ENCODE measurements at places on chromosomes 4 and X.

DNA sequence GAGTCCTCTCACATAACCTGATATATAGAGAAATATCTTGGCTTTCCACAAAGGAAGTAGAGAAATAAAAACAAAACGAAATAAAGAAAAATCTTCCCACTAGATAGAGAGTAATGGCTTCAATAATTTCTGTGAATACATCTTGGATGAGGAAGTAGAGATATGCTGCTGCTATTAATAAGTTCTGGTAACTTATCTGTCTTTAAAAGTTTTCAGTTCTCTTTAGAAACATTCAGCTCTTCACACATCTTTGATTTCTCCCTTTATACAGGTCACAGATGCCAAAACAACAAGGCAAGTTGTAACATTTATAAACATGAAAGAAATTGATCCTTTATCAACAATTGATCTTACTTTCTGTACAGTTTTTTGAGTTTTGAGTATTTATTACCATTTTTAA lies 615.8 kb downstream of the TRAM1L1 start:
- no peak for DNase-seq

- no peak for DNase-seq
These were observed 474.1 kb downstream of the PDGFC start for GRCh38 chr4:156497486-156497885.

GRCh38 chr4:97868097-97868496 lies 275.2 kb downstream of the STPG2 start:
- DNase-seq, result no peak

GRCh38 chr4:186725469-186726425 lies 2.1 kb upstream of the FAT1 start:
- no peak for DNase-seq

GRCh38 chr4:153616006-153616555 lies 68.0 kb upstream of the TLR2 start:
- DNase-seq, result no peak

- no peak for DNase-seq
These were observed 19.8 kb upstream of the SGMS2 start for GRCh38 chr4:107804956-107805355.

GRCh38 chrX:13346646-13347045 lies 26.8 kb upstream of the ATXN3L start:
- no peak for DNase-seq

- DNase-seq, result no peak
These were observed 27.5 kb upstream of the ESX1 start for GRCh38 chrX:104282166-104282725.

- DNase-seq, result no peak
These were observed 3.3 kb downstream of the RNF4 start for GRCh38 chr4:2472187-2472586.

DNA sequence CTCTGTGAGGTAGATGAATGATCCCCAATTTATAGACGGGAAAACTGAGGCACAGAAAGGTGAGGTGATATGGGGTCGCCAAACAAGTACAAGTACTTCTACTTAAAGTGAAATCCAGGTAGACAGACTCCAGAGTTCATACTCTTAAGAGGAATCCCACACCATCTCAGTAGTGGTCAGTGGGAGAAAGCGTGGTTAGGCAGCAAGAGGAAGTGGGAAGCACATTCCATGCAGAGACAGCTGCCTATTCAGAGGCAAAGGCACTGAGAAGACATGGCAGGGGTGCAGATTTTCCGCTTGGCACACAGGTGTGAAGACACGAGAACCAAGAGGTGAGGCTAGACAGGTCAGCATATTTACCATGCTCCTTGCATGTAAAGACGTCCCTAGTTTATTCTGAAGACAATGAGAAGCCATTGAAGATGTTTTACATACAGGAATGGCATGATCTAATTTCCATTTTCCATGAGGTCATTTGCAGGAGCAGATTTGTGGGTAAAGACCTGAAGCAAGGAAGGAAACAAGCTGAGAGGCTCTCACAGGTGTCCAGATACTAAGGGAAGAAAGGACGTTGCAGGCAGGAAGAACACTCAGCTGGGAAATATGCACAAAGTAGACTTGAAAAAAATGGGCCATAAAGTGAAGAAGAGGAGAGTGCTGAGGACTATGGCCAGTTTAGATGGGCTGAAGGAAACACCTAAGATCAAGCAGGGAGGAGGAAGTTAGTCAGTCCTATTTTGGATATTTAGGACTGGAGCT lies 17.3 kb upstream of the CLNK start:
- no peak for DNase-seq

DNA sequence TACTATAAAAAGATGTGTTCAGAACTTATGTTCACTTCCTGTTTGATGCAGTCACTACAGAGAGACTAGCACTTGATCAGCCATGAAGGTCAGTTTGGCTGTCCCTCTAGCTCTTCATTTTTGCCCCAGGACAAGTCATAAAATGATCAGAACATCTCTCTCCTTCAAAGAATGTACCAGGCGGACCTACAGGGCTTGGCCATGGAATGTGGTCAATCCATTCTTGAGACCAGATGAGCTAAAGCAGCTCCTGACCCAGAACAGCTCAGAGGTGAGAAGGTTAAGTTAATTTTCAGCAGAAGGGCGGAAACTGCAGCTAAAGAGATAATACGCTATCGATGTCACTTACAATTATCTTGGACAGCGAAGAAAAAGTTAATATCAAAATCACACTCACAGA lies 49.2 kb upstream of the TAB3 start:
- DNase-seq, result no peak

DNA sequence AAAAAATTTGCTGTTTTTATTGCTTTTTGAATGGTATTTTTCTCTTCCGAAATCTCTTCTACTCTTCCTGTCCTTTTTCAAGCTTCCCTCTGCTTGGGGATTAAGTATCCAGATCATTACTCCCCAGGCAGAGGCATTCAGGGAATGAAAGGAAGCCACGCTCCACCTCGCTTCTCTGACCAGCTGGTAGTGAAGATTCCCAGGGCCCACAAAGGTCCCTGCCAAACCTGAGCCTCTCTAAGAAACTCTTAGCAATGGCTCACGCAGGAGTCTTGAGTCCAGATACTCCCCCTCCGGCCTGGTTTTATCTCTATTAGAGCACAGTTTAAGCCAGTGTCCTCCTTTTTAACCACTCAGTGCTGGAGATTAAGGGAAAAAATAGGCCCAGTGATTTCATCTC lies 51.4 kb upstream of the SOD3 start:
- no peak for DNase-seq

GRCh38 chr4:152029631-152030030 lies 268.8 kb upstream of the GATB start:
- no peak for DNase-seq

- DNase-seq, result no peak
These were observed 339.0 kb upstream of the SPANXN4 start for GRCh38 chrX:142686653-142687283.

DNA sequence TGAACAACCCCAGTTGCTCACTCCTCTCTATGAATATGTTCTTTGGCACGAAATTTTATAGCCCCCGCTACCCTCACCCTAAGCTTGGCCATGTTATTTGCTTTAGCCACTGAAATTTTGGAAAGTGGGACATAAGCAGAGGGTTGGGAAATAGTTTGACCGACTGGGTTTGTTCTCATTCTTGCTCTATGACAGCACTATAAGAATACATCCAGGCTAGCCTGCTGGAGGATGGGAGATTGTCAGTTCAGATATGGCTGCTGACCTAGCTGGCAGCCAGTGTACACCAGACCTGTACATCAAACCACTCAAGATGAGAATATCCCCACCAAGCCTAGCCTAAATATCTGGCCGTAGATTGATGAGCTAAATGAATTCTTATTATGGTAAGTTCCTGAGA lies 298.1 kb downstream of the PDGFC start:
- DNase-seq, result no peak

GRCh38 chr4:82599336-82599735 lies 37.5 kb upstream of the TMEM150C start:
- DNase-seq, result no peak

- DNase-seq, result no peak
These were observed 220.6 kb upstream of the RPL34 start for GRCh38 chr4:108399610-108400265.

DNA sequence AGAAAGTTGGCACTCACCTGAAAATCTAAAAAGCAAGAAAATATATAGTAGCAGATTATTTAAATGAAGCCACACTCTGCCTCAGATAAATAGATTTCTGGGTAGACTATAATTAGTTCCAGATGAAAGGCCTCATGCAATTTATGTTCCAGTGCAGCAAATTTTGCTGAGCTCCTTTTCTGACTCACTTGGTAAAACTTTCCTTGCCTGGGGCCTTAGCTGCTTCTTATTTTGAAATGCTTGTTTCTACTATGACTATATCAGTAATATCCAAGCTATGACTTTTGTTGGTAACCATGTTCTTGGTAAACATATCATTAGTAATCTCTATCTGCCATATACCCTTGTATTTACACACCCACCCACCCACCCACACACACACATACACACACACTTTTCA lies 961.8 kb downstream of the SH3BGRL start:
- no peak for DNase-seq

DNA sequence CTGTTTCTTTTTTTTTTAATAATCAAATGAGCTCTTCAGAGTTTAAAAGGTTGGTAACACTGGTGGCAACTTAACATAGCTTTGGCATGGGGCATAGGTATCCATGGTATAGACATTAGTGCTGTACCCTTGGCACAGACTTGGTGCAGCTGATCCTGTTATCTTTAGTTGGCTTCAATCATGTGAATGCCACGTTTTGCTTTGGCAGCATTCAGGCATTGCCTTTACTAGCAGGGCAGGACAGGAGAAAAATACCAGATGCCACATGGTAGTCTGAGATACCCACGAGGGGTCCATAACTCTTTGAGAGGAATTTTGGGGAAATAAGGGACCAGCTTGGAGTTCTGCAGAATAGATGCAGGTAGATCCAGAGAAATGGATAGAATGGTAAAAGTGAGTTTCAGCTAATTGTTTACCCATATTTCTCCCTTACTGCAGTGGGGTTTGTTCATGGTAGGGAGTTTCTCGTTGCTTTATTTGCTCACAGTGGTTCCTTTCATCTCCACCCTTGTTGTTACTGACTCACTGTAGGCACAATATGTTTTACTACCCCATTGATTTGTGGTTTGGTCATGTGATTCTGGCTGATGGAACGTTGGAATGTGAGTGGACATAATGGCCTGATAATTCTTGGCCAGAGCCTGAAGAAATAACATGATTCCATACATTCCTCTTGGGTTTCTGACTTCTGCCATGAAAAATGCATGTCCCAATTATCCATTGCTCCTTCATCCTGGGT lies 342.7 kb downstream of the GLUD2 start:
- DNase-seq, result no peak

DNA sequence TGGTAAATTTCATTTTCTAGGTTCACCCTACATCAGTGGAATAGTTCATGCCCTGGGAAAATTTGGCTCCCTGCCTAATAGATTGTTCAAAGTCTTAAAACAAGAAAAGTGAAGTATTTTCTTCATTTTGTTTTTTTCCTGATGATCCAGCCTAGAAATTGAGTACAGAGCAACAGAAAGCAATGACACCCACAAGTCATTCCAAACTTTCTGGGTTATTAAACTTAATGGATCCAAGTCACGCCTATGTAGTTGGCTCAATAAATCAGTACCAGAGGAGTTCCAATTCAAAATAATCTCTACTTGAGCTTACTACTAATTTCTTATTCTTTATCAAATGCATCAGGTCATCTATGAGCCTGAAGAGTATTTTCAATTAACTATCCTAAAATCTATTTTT lies 937.6 kb upstream of the SLIT2 start:
- DNase-seq, result no peak

- DNase-seq, result no peak
These were observed 209.6 kb upstream of the TLL1 start for GRCh38 chr4:165663411-165663810.

DNA sequence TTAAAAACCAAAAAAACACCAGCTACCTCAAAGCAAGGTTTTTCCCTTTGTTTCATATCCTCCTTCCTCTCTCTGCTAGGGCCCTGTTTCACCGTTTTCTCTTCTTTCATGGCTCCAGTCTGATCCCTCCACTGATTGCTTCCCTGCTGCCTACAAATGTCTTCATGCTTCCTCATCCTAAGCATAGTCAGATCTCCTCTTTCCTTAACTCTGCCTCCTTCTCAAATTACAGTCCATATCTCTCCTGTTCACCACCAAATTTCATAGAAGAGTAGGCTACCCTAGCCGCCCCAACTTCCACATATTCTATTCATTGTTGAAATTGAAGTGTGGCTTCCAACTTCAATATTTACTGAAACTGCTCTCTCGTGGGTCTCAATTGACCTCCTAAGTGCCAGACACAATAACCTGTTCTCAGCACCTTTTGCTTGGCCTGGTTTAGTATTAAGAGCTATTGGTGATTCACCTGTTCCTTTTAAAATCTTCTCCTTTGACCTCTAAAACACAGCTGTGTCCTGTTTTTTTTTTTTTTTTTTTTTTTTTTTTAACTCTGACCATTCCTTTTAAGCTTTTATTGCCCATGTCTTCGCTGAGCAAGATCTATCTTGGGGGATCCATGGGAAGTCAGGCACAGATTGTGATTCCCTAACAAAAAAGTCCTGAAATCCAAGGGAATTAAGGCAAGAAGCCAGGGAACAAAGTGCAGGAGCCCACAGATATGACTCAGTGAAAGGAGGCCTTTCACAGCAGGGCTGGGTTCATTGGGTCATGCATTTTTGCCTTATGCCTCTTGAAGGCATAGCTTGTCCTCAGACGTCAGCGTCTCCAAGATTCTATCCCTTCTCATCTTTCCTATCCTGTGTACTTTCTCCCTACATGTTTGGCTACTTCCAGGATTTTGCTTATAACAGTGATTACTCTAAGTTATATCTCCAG lies 85.4 kb downstream of the RPS3A start:
- DNase-seq, result no peak

DNA sequence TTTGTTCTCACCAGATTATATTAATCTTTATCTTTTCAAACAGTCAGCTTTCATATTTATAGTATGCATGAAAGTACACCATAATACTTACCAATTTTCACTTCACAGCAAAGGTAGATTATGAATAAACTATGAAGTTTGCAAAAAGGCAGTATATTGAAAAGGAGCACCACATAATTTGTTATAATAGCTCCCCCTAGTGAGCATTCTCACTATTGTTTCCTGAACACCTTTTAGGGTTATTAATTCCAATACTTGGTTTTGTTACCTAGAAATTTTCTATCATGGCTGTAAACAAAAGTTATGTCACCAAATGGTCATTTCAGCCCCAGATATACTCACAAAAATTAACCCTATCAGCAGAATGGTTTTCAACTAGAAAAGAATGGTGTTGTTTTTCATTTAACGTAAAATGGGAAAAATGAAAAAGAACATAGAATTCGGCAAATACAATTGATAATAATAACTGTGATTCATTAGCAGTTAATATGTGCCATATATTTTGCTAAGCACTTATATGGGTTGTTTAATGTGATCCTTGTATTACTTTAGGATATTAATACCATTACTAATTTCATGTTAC lies 30.2 kb upstream of the NKX6-1 start:
- DNase-seq, result no peak

DNA sequence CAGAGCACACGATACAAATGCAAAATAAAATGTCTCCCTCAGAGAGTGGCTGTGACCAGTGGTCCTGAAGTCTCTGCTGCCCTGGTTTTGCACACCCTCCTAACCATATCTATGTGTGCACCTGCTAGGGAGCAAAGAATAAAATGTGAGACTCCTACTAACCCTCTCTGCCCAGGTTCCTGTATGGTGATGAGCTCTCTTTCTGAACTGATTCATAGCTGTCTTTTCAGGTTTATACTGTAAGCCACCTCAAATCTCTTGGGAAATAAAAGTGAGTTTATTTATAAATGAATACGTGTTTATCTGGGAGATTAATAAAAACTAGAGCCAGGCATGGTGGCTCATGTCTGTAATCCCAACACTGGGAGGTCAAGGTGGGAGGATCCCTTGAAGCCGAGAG lies 126.0 kb upstream of the RBPJ start:
- DNase-seq, result no peak

GRCh38 chr4:185190306-185190856 lies 13.4 kb downstream of the CFAP97 start:
- no peak for DNase-seq
